ENCODE measurements at places on chromosomes 7 and 10.

GRCh38 chr7:55374213-55374612 lies 9.1 kb downstream of the LANCL2 start:
- no peak for DNase-seq

GRCh38 chr7:127733986-127734385 lies 82.0 kb downstream of the SND1 start:
- DNase-seq = no peak

GRCh38 chr10:93313798-93314197 lies 168.3 kb downstream of the MYOF start:
- DNase-seq = no peak

DNA sequence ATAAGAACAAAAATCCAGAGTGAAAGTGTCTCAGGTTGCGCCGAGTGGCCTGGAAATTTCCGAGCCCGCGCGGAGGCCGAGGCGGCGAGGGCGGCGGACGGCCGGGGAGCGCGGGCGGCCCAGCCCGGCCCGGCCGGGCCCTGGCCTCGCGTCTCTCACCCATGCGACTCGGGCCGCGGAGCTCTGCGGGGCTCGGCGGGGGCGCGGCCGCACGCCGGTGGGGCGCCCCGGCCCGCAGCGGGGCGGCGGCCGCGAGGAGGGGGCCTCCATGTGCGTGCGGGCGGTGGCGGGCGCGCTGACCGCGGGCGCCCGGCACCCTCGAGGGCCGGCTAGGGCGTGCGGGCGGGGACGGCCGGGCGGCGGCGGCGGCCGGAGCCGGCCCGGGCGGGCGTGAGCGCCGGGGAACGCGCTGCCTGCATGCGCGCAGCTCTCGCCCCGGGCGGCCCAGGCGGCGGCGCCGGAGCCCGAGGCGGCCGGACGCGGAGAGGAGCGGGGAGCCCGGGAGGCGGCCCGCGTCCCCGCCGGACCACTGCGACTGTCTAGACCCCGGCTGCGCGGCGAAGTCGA lies 302 bp upstream of the EN2 start:
- no peak for DNase-seq

- no peak for DNase-seq
Measured at GRCh38 chr10:87734987-87735827, 75.5 kb downstream of the PAPSS2 start.

- no peak for DNase-seq
Measured at GRCh38 chr10:133355991-133356390, 1.8 kb downstream of the FUOM start.

- no peak for DNase-seq
Measured at GRCh38 chr7:27925573-27926201, 185.7 kb downstream of the TAX1BP1 start.

DNA sequence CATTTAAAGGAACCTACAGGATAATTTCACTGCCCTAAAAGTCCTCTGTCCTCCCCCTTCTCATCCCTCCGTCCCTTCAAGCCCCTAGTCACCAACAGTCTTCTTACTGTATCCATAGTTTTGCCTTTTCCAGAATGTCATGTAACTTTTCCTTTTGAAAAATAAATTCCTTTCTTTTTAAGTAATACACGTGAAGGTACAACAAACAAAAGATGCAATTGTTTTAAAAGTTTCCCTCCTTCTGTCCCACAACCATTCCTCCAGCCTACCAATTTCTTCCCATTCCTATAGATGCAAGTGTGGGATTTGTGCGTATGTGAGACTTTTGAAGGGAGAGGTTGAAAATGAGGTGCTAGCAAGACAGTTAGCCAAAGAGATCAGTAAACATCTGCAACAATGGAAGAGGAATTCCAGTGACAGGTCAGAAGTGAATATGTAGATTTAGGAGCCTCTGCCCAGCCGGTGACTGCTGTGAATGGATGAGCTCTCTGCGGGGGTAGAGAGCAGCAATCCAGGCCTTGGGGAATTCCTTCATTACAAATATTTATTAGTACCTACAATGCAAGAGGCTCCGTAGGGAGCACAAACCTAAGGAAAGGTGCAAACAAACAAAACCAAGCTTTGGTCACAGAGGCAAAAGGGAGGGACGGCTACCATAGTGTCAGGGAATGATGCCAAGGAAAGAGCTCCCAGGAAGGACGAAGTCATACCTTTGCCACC lies 243.6 kb downstream of the SKIDA1 start:
- no peak for DNase-seq

- no peak for DNase-seq
Measured at GRCh38 chr10:14478604-14479003, 147.9 kb upstream of the FRMD4A start.

GRCh38 chr10:559767-560047 lies 129.8 kb downstream of the DIP2C start:
- no peak for DNase-seq

GRCh38 chr10:113539789-113540188 lies 13.1 kb upstream of the HABP2 start:
- DNase-seq = no peak

- DNase-seq = no peak
Measured at GRCh38 chr10:98404571-98405359, 10.2 kb downstream of the PYROXD2 start.

- no peak for DNase-seq
Measured at GRCh38 chr10:91694170-91694794, 61.4 kb upstream of the PPP1R3C start.

DNA sequence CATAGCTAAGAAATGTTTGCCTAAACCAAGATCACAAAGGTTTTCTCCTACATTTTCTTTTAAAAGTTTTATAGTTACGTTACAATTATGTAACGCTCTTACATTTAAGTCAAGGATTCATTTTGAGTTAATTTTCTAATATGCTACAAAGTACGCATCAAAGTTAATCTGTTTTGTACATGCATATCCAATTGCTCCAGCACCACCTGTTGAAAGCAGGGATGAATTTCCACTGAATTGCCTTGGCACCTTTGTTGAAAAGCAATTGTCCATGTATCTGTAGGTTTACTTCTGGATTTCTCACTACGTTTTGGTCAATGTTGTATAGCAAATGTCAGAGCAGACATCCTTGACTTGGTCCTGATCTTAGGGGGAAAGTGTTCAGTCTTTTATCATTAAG lies 59.6 kb downstream of the NEUROG3 start:
- DNase-seq = no peak

DNA sequence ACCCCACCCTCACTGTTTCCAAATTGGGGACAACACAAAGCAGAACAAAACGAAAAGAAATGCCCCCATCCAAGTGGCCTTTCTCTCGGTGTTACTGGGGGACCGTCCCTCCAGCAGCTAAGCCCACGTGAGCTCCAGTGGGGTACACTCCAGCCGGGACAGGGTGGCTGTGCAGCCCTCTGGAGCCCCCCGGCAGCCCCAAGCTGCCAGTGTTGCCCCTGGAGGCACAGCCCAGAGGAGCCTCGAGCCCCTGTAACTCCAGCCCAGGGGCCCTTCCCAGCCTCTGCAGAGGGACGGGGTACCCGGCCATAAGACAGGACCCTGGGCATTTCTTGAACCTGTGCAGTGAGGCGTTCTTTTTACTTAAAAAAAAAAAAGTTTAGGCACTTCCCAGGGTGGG lies 124.5 kb upstream of the KCTD7 start:
- no peak for DNase-seq

GRCh38 chr10:77249901-77250459 lies 387.6 kb downstream of the KCNMA1 start:
- no peak for DNase-seq

All from stimulated activated CD4-positive, alpha-beta T cell treated with anti-CD3 and anti-CD28 coated beads, Interleukin-12 subunit alpha, Interleukin-12 subunit beta, amount 100 ng/mL, for 24 hours (primary cell).